AG04450 (cell line): ENCODE measurements at places on chromosomes 3 and 15. TPM values are rescaled to one million over a fixed set of nuclear protein-coding genes. Genes with fewer than 3 reads are reported as not detected.

- no peak for DNase-seq
Observed at GRCh38 chr3:153163393-153163724, 1.3 kb downstream of the RAP2B start.

The SNTN gene
- not detected in 2 replicates for polyA plus RNA-seq

The SLCO3A1 gene
- polyA plus RNA-seq = 7.6 and 12.2 TPM in 2 replicates

The GOLGA8J gene
- not detected in 2 replicates for polyA plus RNA-seq

The NRG4 gene
- not detected in 2 replicates for polyA plus RNA-seq

- no peak for DNase-seq
Observed at GRCh38 chr15:89754361-89755154, 3.5 kb upstream of the MESP1 start.

DNA sequence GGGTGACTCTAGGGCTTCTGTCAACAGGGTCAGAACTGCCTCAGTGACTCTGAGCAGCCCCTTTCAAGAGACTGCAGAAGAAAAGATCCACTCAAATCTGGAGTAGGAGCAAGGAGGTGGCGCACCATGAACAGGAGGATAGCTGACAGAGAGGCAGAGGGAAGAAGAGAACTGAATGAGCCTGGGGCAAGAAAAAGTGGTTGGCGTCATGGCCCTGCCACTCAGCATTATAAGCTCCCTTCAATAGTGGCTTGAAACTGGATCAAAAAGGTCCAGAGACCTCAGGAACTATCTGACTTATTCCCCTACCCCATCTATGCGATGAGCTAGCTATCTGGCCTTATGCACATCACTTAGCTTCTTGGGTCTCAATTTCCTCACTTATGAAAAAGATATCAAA, 66.6 kb downstream of the NCEH1 start:
- DNase-seq = no peak

DNA sequence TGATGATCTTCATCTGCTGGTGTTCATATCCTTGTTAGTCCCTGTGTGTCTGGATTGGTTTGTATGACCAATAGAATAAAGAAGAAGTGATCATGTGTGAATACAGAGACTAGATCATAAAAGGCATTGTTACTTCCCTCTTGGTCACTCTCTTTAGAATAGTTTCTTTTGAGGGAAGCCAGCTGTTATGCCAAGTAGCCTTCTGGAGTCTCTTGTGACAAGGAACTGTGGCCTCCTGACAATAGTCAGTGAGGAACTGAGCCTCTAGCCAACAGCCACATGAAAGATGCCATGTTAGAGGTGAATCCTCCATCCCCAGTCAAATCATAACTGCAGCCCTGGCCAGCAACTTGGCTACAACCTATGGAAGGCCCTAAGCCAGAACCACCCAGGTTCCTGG, 63.0 kb upstream of the SMAD3 start:
- DNase-seq = no peak

The COL6A5 gene
- polyA plus RNA-seq = not detected in 2 replicates

GRCh38 chr15:97687654-97688053, 272.8 kb upstream of the ARRDC4 start:
- DNase-seq = no peak

- no peak for DNase-seq
Observed at GRCh38 chr15:41886741-41887140, 7.1 kb downstream of the SPTBN5 start.

The SRGAP3 gene
- polyA plus RNA-seq = 0.61 and 0.92 TPM in 2 replicates

DNA sequence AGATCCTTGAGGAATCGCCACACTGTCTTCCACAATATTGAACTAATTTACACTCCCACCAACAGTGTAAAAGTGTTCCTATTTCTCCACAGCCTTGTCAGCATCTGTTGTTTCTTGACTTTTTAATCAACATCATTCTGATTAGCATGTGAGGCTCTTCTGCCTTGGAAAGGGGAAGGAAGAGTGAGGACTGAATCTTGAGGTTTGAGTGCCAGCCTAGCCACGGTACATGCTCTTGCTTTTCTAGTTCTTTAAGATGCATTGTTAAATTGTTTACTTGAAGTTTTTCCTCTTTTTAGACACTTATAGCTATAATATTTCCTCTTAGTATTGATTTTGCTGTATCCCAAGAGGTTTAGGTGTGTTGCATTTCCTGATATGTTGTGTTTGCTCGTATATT, 596.1 kb downstream of the OTOL1 start:
- DNase-seq = no peak

The NCK1 gene
- polyA plus RNA-seq = 44.0 and 67.7 TPM in 2 replicates

GRCh38 chr3:105862217-105862616, 6.6 kb downstream of the CBLB start:
- no peak for DNase-seq

DNA sequence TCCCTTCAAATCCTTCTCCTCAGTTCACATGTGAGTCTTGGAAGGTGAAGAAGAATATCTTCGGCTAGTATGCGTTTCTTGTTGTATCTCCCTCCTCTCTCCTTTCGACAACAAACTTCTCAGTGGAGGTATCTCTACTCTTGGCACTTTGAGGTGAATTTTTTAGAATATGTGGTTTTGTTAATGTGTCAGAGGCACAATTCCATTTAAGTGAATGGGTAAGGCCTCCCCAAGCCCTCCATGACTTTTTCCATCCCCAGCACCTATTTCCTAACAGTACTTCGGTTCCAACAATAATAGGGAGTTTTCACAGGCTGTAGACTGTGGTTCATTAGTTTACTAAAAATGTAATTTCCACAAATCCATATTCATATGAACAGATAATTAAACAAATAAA, 74.2 kb downstream of the TM4SF4 start:
- no peak for DNase-seq

DNA sequence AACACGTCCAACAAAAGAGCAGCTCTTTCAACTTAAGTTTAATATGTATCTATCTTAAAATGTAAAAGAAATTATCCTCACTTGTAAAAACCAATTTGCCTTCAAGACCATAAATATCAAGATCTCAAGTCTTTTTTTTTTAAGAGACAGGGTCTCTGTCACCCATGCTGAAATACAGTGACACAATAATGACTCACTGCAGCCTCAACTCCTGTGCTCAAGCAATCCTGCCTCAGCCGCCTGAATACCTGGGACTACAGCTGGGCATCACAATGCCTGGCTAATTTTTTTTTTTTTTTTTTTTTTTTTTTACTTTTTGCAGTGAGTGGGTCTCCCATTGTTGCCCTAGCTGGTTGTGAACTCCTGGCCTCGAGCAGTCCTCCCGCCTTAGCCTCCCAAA, 26.0 kb downstream of the ACAP2 start:
- DNase-seq = no peak

GRCh38 chr3:180548050-180548449, 53.9 kb upstream of the TTC14 start:
- DNase-seq = no peak

The CFAP161 gene
- not detected in 2 replicates for polyA plus RNA-seq

- no peak for DNase-seq
Observed at GRCh38 chr3:69031635-69032034, 18.2 kb upstream of the EOGT start.

GRCh38 chr3:192128922-192129321, 598.4 kb downstream of the FGF12 start:
- no peak for DNase-seq

The KIF7 gene
- 4.5 and 4.8 TPM in 2 replicates for polyA plus RNA-seq

GRCh38 chr15:38702178-38702912, 137.7 kb upstream of the RASGRP1 start:
- no peak for DNase-seq
